Stimulated activated CD8-positive, alpha-beta memory T cell treated with anti-CD3 and anti-CD28 coated beads, Interleukin-7, amount 100 ng/mL, for 1 hour (primary cell): ENCODE measurements at places on chromosomes 7 and 10.

DNA sequence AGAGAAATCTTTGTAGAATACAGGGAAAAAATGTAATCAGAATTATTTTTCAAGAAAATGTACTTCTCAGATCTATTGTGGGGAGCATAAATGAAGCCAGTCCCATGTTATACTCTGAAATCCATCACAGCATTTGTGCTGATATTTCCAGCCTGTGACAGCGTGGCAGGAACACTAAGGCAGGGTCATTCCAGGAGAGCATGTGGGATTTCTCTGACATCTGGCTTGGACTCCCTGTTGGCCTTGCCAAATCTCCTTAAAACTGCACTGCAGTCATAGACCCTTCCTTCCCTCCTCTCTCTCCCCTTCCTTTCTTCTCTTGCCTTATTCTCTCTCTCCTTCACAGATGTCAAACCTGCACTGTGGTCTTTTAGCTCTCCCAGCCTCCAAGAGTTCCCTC is 6.5 kb upstream of the TSPAN13 start:
- no peak for DNase-seq

GRCh38 chr10:131694168-131694780 is 206.5 kb upstream of the PPP2R2D start:
- no peak for DNase-seq

GRCh38 chr7:107955394-107955793 is 47.6 kb downstream of the LAMB1 start:
- no peak for DNase-seq

DNA sequence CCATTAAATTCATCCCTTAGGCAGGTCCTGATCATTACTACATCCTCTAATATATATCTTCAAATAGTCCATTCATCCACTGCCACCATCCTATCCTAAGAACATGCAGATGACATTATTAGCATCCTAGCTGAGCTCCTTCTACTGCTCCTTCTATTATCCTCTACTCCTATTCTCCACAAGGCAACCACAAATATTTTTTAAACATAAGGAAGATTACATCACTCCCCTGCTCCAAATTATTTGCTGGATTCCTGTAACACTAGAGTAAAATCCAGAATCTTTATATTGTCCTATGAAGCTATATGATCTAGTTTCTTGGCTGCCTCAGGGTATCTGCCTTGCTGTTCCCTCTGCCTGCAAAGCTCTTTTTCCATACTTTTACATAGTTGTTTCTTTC is 176.3 kb upstream of the SLC26A5 start:
- no peak for DNase-seq

- DNase-seq = no peak
Observed at GRCh38 chr7:892648-893593, 16.6 kb downstream of the GET4 start.

DNA sequence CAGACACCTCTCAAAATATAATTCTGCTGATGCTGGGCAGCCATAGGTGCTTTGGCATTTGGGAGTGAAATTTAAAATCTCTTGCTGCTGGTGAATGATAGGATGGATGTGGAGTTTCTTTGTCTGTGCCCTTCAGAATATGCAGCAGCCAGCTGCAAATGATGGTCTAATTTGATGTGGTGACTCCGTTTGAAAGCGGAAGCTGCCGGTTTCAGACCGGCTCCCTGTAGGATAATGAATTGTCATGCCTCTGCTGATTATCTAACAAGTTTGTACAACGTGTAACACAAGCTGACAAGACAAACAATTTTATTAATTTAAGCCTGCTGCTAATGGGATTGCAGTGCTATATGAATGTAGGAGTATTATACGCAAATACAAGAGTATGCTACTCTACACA is 103.5 kb downstream of the SND1 start:
- no peak for DNase-seq

GRCh38 chr10:131943021-131943814 is 38.5 kb downstream of the BNIP3 start:
- no peak for DNase-seq

- no peak for DNase-seq
Observed at GRCh38 chr7:95861041-95861440, 88.7 kb downstream of the DYNC1I1 start.

DNA sequence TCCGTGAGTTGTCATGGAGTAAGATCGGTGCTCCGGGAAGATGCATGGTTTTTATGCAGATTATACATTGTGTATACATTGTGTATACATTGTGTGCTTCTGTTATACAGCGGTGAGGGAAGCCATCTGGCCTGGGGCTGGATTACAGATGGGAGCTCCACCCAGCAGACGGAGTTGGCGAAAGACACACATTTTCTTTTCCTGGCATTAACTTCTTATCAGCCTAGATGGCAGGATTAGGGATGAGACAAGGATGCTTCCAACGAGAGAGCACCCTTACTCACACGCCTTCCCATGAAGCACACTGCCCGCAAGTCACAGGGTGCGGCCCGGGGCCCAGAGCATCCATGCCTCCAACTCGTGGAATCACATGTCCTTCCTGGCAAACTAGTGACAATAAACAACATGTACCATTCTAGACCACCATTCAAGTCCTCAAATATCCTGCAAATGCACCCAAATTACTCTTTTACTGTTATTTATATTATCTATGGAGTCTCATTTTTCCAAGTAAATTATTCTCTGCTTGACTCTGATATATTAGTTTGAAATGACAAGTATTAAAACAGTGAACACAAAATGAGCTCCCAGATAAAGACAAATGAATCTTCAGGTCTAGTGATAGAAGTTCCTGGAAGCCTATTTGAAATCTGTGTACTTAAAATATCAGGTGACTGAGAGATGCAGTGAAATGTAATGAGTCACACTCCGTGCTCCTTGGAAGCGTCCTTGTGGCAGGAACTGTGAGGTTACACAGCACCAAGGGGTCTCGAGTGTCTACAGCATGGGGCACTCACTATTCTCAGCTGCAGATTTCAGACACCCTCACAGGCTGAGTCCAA is 29.8 kb upstream of the PPP2R2D start:
- DNase-seq = no peak

GRCh38 chr7:48518092-48518491 is 346.8 kb downstream of the ABCA13 start:
- DNase-seq = no peak

DNA sequence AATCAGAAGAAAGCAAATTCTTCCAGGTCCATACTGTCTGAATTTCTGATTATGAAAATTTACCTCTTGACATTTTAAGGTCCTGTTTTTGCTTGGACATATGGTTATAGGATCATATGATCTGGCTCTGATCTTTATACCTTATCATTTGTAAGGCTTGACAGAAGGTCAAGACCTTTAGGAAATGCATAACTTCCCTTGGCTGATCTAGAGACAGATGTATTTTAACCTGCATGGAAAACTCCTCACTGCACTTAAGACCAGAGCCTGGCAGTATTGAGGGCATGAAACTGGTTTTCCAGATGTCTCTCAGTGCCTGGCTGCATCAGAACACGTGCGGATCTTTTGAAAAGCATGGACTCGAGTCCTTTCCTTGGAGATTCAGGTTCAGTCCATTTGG is 55.9 kb downstream of the TRRAP start:
- no peak for DNase-seq
